SW480 (cell line): ENCODE measurements at places on chromosomes 6 and 20.
A peak's percentile ranks its signal among the peaks of the same experiment; 100 is the strongest.

- DNase-seq: peak; percentile 65
Observed at GRCh38 chr6:112086744-112087135, 542 bp downstream of the TUBE1 start.

DNA sequence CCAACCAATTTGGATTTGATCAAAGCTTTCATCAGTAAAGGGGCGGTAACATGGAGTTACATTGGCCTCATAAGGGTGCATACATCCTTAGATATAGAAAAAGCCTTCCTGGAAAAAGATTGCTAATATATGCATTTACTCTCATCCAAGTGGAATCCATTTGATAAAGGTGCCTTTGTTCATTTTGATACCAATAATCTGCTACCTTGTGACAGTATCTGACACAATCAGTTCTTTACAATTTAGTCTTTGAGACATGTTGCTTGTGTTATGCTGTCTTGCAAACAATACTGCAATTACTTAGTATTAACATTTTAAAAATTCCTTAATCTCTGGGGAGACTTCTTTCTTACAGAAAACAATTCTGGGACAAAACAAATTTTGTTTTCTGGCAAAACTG, 654.4 kb upstream of the SLC35B3 start:
- no peak for DNase-seq

DNA sequence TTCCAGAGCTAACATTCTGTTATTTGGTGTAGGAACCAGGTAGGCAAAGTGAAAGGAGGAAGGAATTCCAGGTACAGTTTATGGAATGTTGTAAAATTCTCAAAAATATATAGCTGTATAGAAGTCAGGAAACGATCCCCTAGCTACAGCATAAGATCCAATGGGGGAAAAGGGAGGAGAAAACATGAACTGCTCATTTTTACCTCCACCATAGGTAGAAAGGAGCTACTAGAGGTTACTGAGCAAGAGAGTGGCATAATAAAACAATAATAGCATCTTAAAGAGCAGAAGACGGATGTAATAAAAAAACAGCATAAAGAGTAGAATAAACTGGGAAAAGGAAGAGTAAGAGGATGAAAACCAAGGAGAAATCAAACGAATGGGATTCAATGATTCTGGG, 26.9 kb downstream of the EPB41L2 start:
- no peak for DNase-seq

GRCh38 chr20:21936720-21937380, 231.4 kb downstream of the PAX1 start:
- DNase-seq: no peak

GRCh38 chr6:131146865-131147264, 11.6 kb downstream of the AKAP7 start:
- DNase-seq: no peak

DNA sequence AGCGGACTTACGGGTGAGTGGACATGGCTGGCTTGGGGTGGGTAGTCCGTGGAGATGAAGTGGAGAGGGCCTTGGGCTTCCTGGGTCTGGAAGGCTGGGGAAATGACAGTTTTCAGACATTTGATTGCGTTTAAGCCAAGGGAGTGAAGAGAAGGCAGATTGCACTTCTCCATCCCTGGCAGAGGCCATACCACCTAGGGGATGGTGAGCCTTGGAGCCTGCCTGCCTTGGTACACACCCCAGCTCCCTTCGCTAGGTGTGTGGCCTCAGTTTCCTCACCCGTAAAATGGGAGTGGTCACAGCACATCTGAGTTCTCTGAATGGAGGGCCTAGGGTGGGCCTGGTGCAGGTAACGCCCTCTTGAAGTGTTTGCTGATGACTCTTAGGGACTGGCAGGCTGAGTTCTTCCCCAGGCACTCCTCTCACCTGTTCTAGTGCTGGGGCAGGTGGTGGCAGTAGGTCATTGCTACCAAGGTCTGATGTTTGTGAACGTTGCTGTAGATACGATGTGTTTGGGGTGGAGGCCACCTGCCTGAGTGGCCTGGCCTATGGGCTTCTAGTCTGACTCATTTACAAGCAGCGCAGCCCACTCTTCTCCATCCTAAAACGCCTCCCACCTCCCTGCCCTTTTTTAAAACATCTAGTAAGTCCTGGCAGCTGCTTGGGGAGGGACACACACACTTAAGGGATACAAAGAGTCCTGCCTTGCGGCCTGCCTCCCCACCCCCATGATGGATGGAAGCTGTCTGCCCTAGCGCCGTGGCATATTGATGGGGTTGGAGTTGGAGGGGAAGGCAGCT, 2.3 kb downstream of the RBM38 start:
- peak; percentile 24 for DNase-seq

GRCh38 chr20:4828830-4829513, 107.3 kb downstream of the PRND start:
- no peak for DNase-seq

- DNase-seq: peak; percentile 82
Observed at GRCh38 chr6:52576392-52577021, 353 bp downstream of the TRAM2 start.

DNA sequence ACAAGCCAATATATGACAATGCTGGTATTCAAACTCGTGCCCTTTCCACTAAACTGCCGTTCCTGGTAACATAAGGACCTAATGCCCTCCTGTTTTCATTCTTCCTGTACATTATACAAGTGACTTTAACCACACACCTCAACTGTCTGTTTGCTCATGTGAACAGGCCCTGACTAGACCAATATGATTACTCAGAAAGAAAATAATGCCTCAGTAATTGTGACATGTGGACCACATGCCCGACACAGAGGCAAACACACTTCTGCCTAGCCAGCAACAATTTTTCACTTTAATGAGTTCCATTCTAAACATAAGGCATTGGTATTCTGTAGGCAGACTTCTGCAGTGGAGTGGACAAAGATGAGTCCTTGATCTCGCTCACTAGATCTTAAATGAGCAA, 30.0 kb downstream of the SLC22A16 start:
- no peak for DNase-seq

DNA sequence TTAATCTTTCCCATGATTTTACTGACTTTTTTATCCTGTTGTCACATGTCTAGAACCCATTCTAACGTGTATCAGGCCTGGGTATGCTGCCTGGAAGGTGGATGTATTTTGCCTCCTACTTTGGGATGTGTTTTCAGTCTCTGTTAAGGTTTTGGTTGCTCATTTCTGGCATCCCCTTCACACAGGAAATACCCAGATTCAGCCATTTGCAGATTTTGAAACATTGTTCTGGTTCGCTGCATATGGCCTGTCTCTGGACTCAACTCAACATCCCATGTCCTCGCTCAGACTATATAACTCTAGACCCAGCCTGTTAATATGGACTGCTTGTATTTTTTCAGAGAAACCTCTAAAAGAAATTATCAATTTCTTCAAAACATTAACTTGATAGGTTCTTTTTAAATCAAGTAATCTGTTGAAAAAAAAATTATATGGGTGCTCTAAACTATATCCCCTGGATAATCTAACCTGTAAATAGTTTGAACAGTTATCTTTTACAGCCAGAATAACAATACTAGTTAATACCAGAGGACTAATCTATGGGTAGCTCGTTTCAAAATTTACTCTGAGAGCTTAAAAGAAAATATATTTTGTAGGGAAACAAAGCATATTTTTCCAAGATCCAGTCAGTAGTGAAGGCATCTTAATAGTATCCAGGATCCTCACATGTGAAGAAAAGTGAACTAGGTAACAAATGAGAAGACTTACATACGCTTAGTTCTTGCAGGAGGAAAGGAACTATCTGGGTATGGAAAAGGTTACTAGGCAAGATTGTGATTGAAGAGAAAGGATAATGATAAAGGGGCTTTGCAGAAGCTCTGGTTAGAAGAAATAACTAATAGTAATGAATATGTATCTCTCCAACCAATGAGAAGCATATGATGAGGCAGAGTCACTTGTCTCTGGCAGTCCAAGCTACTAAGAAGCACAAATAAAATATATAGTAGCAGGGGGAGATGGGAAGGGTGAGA, 23.4 kb upstream of the HLA-DQB1 start:
- no peak for DNase-seq

GRCh38 chr20:48921883-48922820, 641 bp downstream of the ARFGEF2 start:
- DNase-seq: peak; percentile 85

GRCh38 chr6:110557199-110557598, 80.8 kb upstream of the SLC22A16 start:
- DNase-seq: no peak

- no peak for DNase-seq
Observed at GRCh38 chr6:26477426-26477825, 19.7 kb downstream of the BTN2A1 start.

- DNase-seq: no peak
Observed at GRCh38 chr6:56005426-56005825, 130.0 kb upstream of the BMP5 start.

GRCh38 chr6:27599859-27600532, 127.1 kb upstream of the ZNF184 start:
- DNase-seq: no peak

GRCh38 chr6:31083742-31084354, 28.5 kb downstream of the C6orf15 start:
- no peak for DNase-seq

- no peak for DNase-seq
Observed at GRCh38 chr20:11918391-11918845, 725 bp downstream of the BTBD3 start.

- no peak for DNase-seq
Observed at GRCh38 chr6:139965393-139965792, 590.9 kb upstream of the CITED2 start.

DNA sequence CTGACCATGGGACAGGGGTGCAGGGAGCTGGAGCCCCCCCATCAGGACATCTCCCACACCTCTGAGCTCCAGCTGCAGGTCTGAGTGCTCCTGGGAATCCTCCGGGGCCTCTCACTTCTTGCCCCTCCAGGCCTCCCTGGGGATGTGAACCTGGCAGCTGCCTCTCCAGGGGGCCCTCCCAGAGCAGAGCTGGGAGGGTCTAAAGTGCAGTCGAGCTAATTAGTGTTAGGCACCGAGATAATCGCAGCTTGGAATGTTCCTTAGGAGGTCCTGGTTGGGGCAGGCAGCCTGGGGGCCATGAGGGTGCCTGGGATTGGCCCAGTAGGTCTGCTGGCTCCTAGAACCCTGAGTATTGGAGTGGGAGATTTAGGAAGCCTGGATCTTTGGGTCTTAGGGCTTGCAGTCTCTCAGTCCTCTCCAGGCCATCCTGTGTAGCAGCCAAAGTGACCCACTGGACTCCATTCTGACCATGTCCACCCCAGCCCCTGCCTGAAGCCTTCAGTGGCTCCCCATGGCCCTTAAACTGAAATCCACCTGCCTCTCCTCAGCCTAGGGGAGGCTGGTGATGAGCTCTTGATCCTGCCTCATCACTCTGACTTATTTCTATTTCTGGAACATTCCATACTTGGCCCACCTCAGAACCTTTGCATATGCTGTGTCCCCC, 26.0 kb downstream of the CEBPB start:
- DNase-seq: no peak

- no peak for DNase-seq
Observed at GRCh38 chr6:139728876-139729427, 354.5 kb upstream of the CITED2 start.

- no peak for DNase-seq
Observed at GRCh38 chr6:1817033-1817761, 207.5 kb downstream of the FOXC1 start.

DNA sequence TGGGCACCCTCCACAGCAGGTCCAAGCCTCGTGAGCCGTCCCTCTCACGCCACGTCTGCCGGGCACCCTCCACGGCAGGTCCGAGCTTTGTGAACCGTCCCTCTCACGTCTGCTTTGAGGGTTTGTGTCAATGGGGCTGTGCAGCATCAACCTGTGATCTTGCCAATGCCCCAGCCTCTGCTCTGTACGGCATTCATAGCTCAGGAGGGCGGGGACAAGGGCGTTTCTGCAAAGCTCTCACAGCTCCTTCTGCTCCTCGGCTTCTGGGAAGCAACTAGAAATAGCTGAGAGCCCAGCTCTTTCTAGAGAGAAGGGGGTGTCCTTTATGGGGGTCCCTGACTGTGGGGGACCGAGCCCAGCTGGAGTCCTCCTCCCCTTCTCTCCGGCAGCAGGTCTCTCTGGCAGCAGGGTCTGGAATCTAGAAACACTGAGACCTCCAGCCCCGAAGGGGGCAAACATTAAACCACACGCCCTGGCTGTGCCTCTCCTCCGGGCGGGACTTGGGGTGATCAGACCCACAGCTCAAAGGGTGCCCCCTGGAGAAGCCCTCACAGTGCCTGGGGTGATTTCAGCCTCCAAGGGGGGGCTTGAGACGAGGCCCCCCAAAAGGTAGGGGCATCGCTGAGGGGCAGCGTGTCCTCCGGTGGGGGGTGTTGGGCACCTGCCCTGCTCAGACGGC, 41.2 kb upstream of the CHRNA4 start:
- peak; percentile 58 for DNase-seq

DNA sequence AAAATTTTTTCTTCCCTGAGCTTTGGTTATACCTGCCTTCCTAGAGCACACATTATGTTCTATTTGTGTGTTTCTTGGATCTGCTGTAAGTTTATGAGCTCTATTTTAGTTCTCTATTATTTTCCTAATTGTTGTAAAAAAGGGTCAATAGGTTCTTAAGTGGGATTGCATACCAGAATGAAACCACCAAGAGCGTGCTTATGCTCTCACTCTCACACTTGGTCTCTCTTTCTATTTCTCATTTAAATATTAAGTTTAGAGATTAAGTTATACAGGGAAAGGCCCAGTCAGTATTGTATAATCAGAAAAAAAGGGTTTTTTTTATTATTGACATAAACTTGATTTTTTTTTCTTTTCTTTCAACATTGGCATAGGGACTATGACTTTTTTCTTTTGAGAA, 96.8 kb downstream of the RIMS1 start:
- no peak for DNase-seq

- DNase-seq: no peak
Observed at GRCh38 chr20:16028923-16029322, 544.3 kb downstream of the KIF16B start.

- DNase-seq: no peak
Observed at GRCh38 chr6:112243861-112244827, 10.2 kb downstream of the LAMA4 start.

- DNase-seq: no peak
Observed at GRCh38 chr6:117174835-117175360, 90.5 kb upstream of the VGLL2 start.

GRCh38 chr20:50501972-50502745, 8.0 kb upstream of the PTPN1 start:
- no peak for DNase-seq

- no peak for DNase-seq
Observed at GRCh38 chr6:68657374-68658139, 22.5 kb downstream of the ADGRB3 start.

- DNase-seq: no peak
Observed at GRCh38 chr6:85714893-85715530, 72.3 kb upstream of the SYNCRIP start.

DNA sequence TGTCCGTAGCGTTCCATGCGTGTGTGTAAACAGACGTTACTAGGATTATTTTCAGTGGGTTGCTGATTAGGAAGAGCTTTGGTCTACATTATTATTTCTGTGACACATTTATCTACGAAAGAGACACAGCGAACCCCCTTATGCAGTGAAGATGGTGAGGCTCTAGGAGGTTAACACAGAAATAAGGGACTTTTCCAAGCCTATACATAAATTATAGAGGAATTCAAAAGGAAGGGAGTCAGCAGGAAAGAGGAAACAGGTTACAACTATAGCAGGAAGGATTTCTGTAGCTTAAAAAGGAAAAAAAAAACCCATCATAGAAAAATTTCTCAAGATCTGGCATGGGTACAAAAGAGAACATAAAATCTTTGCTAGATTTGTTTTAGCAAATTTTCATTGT, 12.9 kb upstream of the RPS6KA2 start:
- DNase-seq: no peak
